ENCODE measurements at places on chromosomes 12 and 14.

DNA sequence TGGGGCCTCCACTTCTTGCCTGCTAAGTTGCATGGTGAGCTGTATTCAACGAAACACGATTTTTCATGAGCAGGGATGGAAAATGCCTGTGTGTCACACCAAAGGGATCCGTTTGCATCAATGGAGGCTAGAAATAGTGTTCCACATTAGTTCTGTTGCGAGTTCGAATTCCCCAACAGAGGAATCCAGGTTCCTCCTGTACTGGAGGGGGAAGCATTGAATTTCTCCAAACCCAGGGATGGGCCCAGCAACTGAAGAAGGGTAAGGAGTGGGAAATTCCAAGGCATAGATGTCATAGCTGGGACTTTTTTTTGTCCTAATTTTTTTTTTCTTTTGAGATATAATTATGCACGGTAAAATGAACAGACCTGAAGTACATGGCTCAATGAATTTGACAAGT lies 336.2 kb downstream of the DPF3 start:
- H3K27me3 ChIP-seq, result peaks cover 18% of the 10 kb centered on the region
- no peak overlapping the region for H3K4me3 ChIP-seq

GRCh38 chr12:9039397-9039977 lies 50.1 kb downstream of the KLRG1 start:
- no peaks in the 10 kb centered on the region for H3K36me3 ChIP-seq
- H3K27me3 ChIP-seq, result no peaks in the 10 kb centered on the region
- no peak for DNase-seq
- no peak overlapping the region for H3K4me3 ChIP-seq
- H3K27ac ChIP-seq, result no peak overlapping the region

- peak overlapping the region; percentile 94 for H3K4me3 ChIP-seq
- H3K27ac ChIP-seq, result peak overlapping the region; percentile 80
- DNase-seq, result no peak
- H3K27me3 ChIP-seq, result peaks cover 6% of the 10 kb centered on the region
- peaks cover 22% of the 10 kb centered on the region for H3K4me1 ChIP-seq
- no peaks in the 10 kb centered on the region for H3K36me3 ChIP-seq
These were observed 1.9 kb downstream of the MNAT1 start for GRCh38 chr14:60736494-60736893.

GRCh38 chr14:25150934-25151790 lies 101.2 kb upstream of the STXBP6 start:
- peak overlapping the region; percentile 77 for H3K27ac ChIP-seq
- peaks cover under 1% of the 10 kb centered on the region for H3K27me3 ChIP-seq
- no peaks in the 10 kb centered on the region for H3K36me3 ChIP-seq
- peaks cover 5% of the 10 kb centered on the region for H3K4me1 ChIP-seq
- H3K4me3 ChIP-seq, result no peak overlapping the region

- no peak overlapping the region for H3K27ac ChIP-seq
- DNase-seq, result no peak
- H3K36me3 ChIP-seq, result no peaks in the 10 kb centered on the region
- no peaks in the 10 kb centered on the region for H3K4me1 ChIP-seq
These were observed 430.5 kb downstream of the DPF3 start for GRCh38 chr14:72463291-72463866.

- no peak overlapping the region for H3K27ac ChIP-seq
- no peak for DNase-seq
These were observed 22.8 kb downstream of the ARMH4 start for GRCh38 chr14:58129208-58129607.

DNA sequence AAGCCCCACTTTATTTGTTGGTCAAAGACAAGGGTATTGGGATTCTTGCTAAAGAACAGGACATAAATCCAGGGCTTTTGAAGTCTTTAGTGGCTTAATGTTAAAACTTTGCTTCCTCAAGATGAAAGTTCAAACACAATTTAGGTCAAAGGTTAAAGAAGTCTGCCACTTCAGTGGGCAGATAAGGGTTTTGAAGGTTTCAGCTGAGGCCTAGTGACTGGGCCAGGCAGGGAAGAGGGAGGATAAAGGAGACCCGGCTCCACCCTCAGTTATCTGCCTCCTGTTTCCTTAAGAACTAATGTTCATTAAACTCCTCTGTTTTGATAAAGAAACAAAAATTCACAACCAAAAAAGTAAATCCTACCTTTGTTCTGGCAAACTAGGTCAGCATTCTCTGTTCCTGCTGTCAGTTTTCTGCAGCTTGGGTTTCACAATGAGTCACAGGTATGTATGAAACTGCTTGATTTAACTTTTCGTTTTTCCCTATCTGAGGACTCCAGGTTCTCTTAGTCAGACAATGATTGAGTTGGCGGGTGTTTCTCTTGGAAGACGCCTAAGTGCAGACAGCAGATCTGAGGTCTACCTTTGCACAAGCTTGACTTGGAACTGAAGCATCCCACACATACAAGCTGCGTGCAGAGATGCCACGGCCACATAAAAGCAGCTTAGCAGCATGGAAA lies 208.3 kb downstream of the EXOC5 start:
- no peak overlapping the region for H3K27ac ChIP-seq
- peaks cover 15% of the 10 kb centered on the region for H3K27me3 ChIP-seq
- no peaks in the 10 kb centered on the region for H3K36me3 ChIP-seq
- no peak overlapping the region for H3K4me3 ChIP-seq

- no peaks in the 10 kb centered on the region for H3K36me3 ChIP-seq
- H3K27ac ChIP-seq, result no peak overlapping the region
- DNase-seq, result no peak
- no peak overlapping the region for H3K4me3 ChIP-seq
These were observed 38.3 kb upstream of the TMTC2 start for GRCh38 chr12:82648259-82648909.

GRCh38 chr12:113119980-113120669 lies 15.4 kb downstream of the RASAL1 start:
- H3K4me1 ChIP-seq, result no peaks in the 10 kb centered on the region
- no peak for DNase-seq
- no peak overlapping the region for H3K4me3 ChIP-seq
- peaks cover 2% of the 10 kb centered on the region for H3K36me3 ChIP-seq

GRCh38 chr14:60665177-60665550 lies 15.9 kb upstream of the SIX1 start:
- H3K36me3 ChIP-seq, result no peaks in the 10 kb centered on the region
- DNase-seq, result no peak
- no peak overlapping the region for H3K27ac ChIP-seq
- peaks cover 26% of the 10 kb centered on the region for H3K27me3 ChIP-seq
- no peaks in the 10 kb centered on the region for H3K4me1 ChIP-seq

DNA sequence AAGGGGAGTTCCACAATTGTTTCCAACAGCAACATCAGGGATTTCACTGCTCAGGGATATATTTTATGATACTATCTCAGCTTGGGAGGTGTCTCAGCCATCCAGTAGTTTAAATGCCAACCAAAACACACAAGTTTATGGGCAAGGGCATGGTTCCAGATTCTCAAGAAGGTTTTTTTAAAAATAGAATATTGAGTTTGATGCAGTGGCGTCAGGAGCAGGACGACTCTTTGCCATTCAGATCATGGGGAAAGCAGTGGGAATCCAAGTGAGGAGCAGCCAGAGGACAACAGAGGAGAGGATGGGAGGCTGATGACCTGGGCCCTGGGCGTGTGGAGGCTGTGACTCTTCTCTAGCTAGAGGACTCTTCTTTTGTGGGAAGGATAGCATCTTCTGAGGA lies 25.7 kb downstream of the TSHR start:
- H3K27me3 ChIP-seq, result peaks cover 7% of the 10 kb centered on the region
- H3K27ac ChIP-seq, result no peak overlapping the region
- no peaks in the 10 kb centered on the region for H3K36me3 ChIP-seq
- peaks cover 4% of the 10 kb centered on the region for H3K4me1 ChIP-seq
- DNase-seq, result no peak

DNA sequence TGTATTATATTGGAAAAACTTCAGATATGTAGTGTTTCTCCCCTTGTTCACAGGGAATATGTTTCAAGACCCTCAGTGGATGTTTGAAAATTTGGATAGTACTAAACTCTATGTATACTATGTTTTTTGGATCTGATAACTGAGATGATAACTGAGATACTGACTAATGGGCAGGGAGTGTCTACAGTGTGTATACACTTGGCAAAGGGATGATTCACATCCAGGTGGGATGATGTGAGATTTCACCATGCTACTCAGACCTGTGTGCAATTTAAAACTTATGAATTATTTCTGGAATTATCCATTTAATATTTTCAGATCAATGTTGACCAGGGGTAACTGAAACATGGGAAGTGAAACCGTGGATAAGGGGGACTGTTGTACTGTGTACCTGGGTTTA lies 13.8 kb downstream of the RAD51B start:
- H3K4me1 ChIP-seq, result peaks cover 2% of the 10 kb centered on the region
- H3K27me3 ChIP-seq, result no peaks in the 10 kb centered on the region
- DNase-seq, result no peak

- H3K4me1 ChIP-seq, result no peaks in the 10 kb centered on the region
- H3K27me3 ChIP-seq, result no peaks in the 10 kb centered on the region
- no peak overlapping the region for H3K27ac ChIP-seq
- no peak overlapping the region for H3K4me3 ChIP-seq
- H3K36me3 ChIP-seq, result peaks cover 38% of the 10 kb centered on the region
- no peak for DNase-seq
These were observed 326.8 kb downstream of the CCDC91 start for GRCh38 chr12:28517101-28517500.

- peaks cover 52% of the 10 kb centered on the region for H3K4me1 ChIP-seq
- H3K27ac ChIP-seq, result peak overlapping the region; percentile 99
- DNase-seq, result no peak
- H3K36me3 ChIP-seq, result peaks cover 23% of the 10 kb centered on the region
These were observed 1.0 kb downstream of the ATXN7L3B start for GRCh38 chr12:74538491-74539258.

- DNase-seq, result no peak
- no peaks in the 10 kb centered on the region for H3K27me3 ChIP-seq
- peaks cover 6% of the 10 kb centered on the region for H3K36me3 ChIP-seq
- H3K4me1 ChIP-seq, result peaks cover 11% of the 10 kb centered on the region
These were observed 27.1 kb downstream of the DAD1 start for GRCh38 chr14:22561661-22562579.

DNA sequence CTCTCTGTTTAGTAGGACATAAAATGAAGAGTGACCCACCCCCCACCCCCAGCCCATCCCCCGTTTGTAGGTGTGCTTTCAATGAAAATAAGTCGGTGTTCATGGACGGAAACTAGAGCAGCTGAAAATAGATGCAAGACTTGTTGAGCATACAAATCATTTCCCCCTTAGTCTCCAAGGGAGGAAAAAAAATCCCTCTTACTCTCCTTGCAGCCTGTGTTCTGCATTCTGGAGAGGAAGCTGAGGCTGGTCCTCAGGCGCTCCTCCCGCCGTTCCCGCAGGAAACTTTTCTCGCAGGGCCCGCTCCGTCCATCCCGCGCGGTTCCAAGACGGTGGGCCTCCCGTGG lies 259.0 kb upstream of the E2F7 start:
- no peak overlapping the region for H3K27ac ChIP-seq
- peaks cover 68% of the 10 kb centered on the region for H3K27me3 ChIP-seq
- DNase-seq, result no peak

- no peaks in the 10 kb centered on the region for H3K27me3 ChIP-seq
- H3K27ac ChIP-seq, result no peak overlapping the region
- H3K4me3 ChIP-seq, result no peak overlapping the region
These were observed 111.9 kb downstream of the PIK3C2G start for GRCh38 chr12:18373181-18373580.

GRCh38 chr14:22071006-22071405 lies 397.4 kb upstream of the OR4E1 start:
- peaks cover 6% of the 10 kb centered on the region for H3K4me1 ChIP-seq
- no peak overlapping the region for H3K27ac ChIP-seq
- DNase-seq, result no peak

DNA sequence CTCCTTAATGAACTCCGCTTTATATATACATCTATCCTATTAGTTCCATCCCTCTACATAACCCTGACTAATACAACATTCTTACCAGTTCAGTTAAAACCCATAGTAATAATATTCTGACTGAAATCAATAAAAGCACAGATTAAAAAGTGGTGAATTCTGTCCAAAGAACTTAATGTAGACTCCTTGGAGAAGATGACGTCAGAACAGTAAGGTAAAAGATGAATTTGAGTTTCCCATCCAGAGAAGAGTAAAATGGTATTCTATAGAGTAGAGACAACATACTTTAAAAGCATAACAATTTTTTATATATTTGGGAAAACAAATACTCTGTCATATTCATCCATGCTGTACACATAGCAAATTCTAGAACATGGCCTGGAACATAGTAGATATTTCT lies 418.0 kb upstream of the SYT1 start:
- H3K27ac ChIP-seq, result no peak overlapping the region
- H3K4me3 ChIP-seq, result no peak overlapping the region
- DNase-seq, result no peak
- H3K27me3 ChIP-seq, result no peaks in the 10 kb centered on the region
- no peaks in the 10 kb centered on the region for H3K36me3 ChIP-seq
- H3K4me1 ChIP-seq, result peaks cover 12% of the 10 kb centered on the region

DNA sequence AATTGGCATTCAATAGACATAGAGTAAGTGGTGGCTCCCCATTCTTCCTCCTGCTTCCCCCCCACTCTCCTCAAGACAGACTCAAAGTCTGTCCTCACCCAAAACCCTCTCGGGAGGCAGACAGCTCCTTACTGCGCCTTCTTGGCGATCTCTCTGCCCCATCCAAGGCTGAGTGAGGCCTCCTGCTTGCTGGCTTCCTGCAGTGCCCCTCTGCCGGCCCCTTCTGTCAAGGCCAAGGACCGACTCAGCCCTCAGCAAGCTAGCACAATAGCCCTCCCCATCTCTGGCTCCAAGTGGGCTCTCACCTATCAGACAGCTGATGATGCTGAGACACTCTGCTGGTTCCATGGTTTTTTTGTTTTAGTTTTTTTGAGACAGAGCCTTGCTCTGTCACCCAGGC lies 62.5 kb upstream of the DLK1 start:
- H3K4me3 ChIP-seq, result no peak overlapping the region
- DNase-seq, result no peak
- H3K36me3 ChIP-seq, result no peaks in the 10 kb centered on the region
- H3K27ac ChIP-seq, result no peak overlapping the region

GRCh38 chr12:62258941-62259630 lies 1.1 kb upstream of the USP15 start:
- peak overlapping the region; percentile 95 for H3K4me3 ChIP-seq
- no peak for DNase-seq
- peaks cover 21% of the 10 kb centered on the region for H3K4me1 ChIP-seq
- no peaks in the 10 kb centered on the region for H3K27me3 ChIP-seq
- H3K36me3 ChIP-seq, result no peaks in the 10 kb centered on the region

DNA sequence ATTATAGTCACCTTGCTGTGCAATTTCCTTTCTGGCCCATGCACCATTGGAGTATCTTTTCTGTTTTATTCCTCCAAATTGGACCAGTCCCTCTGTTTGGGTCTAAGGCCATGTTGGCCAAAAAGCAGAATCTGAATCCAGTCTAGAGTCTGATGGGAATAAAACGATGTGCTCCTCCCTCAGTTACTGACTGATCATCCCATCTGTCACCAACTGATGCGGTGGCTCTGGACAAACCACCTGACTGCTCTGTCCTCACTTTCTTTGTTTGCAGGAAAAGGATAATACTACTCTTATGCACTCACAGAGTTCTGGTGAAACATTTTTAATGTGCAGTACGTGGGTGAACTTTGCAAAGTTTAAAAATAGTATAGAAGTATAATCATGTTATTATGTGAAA lies 120.2 kb upstream of the HIF1A start:
- H3K27ac ChIP-seq, result no peak overlapping the region
- DNase-seq, result no peak
- peaks cover 24% of the 10 kb centered on the region for H3K4me1 ChIP-seq
- no peak overlapping the region for H3K4me3 ChIP-seq
- H3K27me3 ChIP-seq, result peaks cover 2% of the 10 kb centered on the region

GRCh38 chr12:107649661-107650061 lies 35.9 kb upstream of the PWP1 start:
- peaks cover 38% of the 10 kb centered on the region for H3K4me1 ChIP-seq
- no peaks in the 10 kb centered on the region for H3K36me3 ChIP-seq
- DNase-seq, result peak; percentile 43
- peak overlapping the region; percentile 55 for H3K27ac ChIP-seq
- H3K27me3 ChIP-seq, result no peaks in the 10 kb centered on the region

GRCh38 chr12:97097734-97098133 lies 190.7 kb downstream of the NEDD1 start:
- peaks cover 5% of the 10 kb centered on the region for H3K4me1 ChIP-seq
- H3K27ac ChIP-seq, result no peak overlapping the region
- H3K4me3 ChIP-seq, result no peak overlapping the region
- DNase-seq, result no peak
